ENCODE measurements at places on chromosomes 12 and 14.
A peak's percentile ranks its signal among the peaks of the same experiment; 100 is the strongest.

DNA sequence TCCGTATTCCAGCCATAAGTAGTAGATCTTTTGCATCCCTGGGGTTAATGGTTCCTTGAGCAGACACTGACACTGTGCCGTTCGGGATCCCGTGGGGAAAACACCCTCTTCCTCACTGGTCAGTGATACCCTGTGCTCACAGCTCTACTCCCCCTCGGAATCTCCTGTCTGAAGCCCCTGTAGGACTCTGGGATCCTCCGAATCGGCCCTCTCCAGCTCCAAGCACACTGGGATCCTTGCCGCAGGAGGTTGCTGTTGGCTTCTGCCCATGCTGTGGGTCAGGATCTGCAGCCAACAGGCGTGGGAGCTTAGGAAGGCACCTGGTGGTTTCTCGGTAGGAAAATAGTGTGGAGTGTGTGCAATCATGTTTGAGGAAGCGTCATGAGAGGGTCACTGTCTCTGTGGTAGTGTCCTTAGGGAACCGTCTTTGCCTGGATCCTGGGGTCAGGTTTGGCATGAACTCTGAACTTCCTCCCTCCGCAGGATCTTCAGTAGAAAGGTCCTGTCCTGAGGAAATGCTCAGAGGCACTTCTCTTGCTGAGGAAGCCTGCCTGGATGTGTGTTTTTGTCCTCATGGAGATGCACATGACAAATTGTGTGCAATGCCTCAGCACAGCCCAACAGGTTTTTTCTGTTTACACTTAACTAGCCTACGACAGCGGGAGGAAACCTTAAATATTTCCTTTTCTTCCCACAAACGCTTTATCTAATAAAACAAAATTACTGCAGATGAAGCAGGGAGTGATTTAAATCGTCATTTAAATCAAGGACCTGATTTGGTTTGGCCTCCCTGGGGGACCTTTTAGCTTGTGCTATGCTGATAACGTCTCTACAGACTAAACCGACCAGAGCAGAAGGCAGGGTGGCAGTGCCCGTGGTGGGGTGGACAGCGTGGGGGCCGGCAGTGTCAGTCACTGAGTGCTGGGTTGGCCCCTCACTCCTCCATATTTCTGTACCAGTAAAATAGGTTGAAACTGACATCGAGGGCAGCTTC, 18.7 kb downstream of the FBXL14 start:
- DNase-seq, result no peak

GRCh38 chr14:94474581-94475031, 1.4 kb downstream of the SERPINA9 start:
- peak; percentile 78 for DNase-seq

DNA sequence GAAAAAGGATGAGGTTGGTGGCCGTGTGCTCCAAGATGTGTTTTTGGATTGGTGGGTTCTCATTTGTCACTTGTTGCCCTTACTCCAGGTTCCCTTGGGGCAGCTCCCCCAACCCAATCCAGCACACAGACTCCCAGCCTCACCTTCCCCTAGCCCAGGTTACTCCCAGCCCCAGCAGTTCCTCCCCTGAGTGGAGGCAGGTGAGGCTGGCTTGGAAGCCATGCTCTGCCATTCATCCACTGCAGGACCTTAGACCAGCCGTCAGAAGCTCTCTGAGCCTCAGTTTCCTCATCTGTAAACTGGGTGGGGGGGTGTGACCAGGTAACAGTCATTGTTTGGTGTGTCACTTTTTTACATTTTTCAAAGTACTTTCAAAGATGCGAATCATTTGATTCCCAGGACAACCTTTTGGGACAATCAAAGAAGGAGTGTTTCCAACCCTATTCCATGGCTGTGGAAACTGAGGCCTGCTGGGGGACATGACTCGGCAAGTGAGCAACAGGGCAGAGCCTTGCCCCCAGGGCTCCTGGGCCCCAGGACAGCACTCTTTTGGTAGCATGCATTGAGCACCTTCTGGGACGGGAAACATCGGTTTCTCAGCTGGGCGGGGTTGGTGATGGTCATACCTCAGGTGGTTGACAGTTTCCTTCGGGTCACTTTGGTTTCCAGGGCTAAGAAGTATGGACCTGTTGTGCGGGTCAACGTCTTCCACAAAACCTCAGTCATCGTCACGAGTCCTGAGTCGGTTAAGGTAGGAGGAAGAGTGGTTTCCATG, 7.2 kb downstream of the CYP46A1 start:
- DNase-seq, result no peak

DNA sequence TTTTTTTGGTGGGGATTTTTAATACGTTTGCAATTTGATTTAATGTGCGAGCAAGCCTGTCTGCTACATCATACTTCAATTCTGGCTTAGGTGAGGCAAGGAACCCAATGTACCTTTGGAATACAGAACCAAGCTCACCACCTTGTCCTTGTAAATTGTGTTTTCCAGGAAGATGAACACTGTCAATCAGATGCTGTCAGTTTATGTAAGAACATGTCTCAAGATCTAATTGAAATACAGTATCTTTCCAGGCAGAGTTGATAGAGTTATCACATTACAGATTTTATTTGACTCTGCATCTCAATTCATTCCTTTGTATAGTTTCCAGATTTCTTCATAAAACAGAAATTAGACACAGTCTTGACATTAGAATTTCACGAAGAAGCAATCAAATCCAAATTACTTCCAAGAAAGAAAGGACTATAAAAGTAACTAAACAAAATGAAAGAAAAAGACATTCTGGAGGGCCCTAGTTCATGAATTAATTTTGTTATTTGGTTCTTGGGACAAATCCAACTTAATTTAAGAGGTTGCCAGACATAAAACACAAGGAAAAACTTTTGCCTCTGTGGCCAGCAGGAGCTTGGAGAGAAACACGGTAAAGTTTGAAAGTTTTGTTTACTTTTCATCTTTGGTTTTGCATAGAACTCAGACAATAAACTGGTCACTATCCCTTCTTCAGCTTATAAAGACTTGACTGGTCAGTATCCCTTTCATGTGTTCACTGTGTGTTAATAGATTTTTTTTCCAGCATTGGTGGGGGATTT, 16.4 kb upstream of the MED13L start:
- no peak for DNase-seq

DNA sequence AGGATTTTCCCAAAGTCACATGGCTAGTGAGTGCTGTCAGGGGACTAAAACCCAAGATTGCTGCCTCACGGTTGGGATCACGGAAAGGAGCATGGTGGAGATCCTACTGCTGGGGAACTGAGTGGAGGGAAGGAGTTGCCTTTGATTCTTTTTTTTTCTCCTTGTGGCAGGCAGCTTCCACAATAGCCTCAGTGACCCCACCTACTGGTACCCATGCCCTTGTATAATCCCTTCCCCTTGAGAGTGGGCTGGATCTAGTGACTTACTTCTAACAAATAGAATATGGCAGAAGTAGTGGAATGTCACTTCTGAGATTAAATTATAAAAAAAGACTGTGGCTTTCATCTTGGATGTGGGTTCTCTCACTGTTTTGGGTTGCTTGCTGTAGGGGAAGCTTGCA, 135.7 kb downstream of the DICER1 start:
- no peak for DNase-seq

GRCh38 chr12:121089031-121089812, 43.5 kb upstream of the P2RX7 start:
- no peak for DNase-seq

- DNase-seq, result no peak
Observed at GRCh38 chr12:124231980-124232653, 62.8 kb upstream of the RFLNA start.

DNA sequence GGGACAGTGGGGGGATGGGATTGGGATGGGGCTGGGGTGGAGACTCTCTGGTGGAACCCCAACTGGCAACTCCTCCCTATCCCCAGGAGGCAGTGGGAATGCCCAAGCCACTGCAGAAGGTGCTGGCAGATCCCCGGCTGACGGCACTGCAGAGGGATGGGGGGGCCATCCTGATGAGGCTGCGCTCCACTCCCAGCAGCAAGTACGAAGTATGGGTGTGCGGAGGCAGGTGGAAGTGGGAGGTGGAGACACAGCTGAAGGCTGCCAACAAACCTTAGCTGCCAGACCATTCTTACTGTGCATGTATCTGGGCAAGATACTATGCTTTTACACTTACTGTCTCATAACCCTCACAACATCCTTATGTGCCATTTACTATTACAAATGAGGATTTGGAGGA, 8.2 kb downstream of the ARHGEF40 start:
- DNase-seq, result no peak

- DNase-seq, result peak; percentile 63
Observed at GRCh38 chr14:70317969-70318634, 41.4 kb downstream of the COX16 start.

- no peak for DNase-seq
Observed at GRCh38 chr14:91977884-91978283, 30.4 kb upstream of the FBLN5 start.

- no peak for DNase-seq
Observed at GRCh38 chr12:124930586-124930985, 16.1 kb upstream of the UBC start.

DNA sequence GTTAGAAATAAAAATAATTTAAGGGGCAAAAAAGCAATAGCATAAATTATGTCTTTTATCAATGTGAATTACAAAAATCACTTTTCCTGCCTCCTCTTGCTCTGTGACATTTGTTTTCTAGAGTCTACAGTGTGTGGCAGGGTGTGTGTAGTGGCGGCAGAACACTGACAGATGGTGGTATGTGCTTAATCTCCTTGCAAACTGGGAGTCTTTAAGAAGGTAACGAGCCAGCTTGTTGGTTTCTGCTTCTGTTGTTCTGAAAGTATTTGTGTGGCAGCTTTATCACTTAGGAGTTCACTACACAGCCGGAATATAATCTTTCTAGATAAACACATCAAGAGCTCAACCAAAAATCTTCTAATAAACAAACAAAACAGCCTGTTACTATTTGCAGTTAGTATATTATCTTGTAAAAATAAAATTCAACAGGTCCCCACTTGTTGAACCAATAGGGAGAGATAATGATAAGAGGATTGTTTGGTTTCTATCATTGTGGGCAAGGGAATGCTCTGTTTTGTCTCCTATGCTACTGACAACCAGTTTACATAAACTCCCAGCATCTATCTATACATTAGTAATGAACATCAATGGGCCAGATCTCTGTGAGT, 13.0 kb downstream of the CDKL1 start:
- no peak for DNase-seq

DNA sequence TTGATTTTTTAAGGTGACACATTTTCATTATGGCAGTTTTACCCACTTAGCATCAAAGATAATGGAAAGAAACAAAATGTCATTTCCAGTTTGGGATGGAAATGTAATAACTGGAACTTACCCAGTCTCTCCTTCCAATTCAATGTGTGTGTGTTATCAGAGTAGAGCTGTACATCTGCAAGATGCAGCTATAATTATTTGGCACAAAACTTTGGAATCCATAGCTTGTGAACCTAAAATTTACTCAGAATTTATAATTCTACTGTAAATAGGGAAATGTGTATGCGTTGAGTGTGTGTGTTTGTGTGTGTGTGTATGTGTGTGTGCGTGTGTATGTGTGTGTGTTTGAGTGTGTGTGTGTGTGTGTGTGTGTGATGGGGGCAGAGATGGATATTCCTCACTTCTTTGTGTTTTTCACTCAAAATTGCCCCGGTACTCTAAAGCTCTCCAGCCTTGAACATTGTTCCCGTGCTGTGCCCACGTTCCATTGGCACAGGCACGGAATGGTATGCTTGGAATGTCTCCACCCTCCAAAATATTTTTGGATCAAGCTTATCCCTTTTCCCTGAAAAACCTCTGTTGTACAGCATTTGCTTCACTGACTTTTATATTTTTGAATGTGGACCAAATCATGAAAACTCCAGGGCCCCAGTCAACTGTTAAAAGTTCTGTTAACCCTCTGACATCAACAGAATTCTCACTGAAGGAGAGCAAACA, 150.2 kb upstream of the BMP4 start:
- DNase-seq, result peak; percentile 52

DNA sequence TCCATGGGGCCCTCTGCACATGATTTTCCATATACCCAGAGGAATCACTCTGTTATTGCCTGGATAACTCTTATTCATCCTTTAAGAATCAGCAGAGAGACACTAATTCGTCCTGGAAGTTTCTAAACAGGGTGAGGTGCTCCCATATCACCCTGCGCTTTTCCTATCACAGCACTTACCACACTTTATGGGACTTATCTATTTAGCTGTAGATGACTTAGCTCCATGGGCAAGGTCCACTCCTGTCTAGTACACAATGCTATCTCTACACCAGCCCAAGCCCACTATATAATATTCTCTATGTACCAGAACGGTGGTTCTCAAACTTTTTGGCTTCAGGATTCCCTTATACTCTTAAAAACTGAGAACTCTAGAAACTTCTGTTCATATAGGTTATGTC, 111.7 kb downstream of the EFCAB11 start:
- no peak for DNase-seq

DNA sequence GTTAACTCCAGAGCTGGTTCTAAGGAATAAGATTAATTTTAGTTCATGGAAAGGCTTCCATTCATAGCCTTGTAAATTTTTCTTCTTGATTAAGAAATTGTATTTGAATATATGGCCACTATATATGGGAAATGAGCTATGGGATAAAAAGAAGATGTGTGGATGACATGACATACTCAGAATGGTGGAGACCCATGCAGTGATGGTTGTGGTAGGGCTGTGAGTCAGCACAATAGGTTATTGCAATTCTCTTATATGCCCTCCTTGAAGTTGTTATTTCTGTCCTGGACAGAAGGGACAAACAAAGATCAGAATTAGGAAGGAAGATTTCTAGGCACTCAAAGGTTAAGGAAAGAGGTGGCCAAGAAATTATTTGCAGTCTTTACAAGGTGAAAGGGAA, 21.5 kb downstream of the RASSF9 start:
- peak; percentile 64 for DNase-seq

- no peak for DNase-seq
Observed at GRCh38 chr12:31797230-31797872, 68.5 kb upstream of the AMN1 start.

DNA sequence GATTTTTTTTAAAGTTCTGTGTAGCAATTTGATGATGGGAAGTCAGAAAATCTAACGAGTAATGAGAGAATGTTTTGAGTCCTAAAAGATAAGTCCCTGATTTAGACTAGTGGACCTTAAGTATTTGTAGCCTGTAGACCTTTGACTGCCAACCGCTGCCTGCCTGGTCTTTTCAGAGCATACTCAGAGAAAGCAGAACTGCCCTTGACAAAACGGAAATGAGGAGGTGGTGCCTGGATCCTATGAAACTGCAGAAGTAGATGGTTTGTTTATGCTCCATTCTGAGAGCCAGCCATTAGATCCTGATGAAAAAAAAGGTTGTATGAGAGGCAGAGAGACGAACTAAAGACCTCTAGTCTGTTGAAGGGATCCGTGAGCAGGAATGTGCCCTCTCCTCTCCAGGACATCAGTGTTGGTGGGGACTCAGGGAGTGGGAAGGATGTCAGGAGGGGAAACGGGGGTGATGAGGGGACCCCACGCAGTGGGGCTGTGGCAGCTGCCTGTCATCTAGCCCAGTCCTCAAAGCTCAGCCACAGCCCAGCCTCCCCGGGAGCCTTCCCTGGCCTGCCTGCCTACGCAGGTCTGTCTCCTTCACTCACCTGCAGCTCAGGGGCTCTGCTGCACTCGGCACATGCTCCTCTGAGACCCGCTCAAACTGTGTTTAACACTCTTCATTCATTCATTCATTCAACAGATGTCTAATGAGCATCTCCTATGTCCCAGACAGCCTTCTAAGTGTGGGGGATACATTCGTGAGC, 447.5 kb downstream of the AACS start:
- DNase-seq, result no peak

All from fibroblast of skin of scalp (primary cell).